ENCODE measurements at places on chromosomes 7 and 10. TPM values are rescaled to one million over a fixed set of nuclear protein-coding genes. Genes with fewer than 3 reads are reported as not detected.

GRCh38 chr7:54581511-54581910 lies 39.3 kb downstream of the VSTM2A start:
- H3K27me3 ChIP-seq, result no peaks in the 10 kb centered on the region
- H3K4me1 ChIP-seq, result no peaks in the 10 kb centered on the region
- H3K36me3 ChIP-seq, result no peaks in the 10 kb centered on the region
- no peak for DNase-seq
- no peak overlapping the region for H3K4me3 ChIP-seq

GRCh38 chr7:112707655-112708054 lies 82.5 kb downstream of the TMEM168 start:
- H3K27me3 ChIP-seq, result no peaks in the 10 kb centered on the region
- no peaks in the 10 kb centered on the region for H3K36me3 ChIP-seq
- H3K4me3 ChIP-seq, result no peak overlapping the region
- no peak overlapping the region for H3K27ac ChIP-seq

GRCh38 chr10:21424459-21424861 lies 101.0 kb downstream of the SKIDA1 start:
- no peaks in the 10 kb centered on the region for H3K27me3 ChIP-seq
- H3K4me3 ChIP-seq, result no peak overlapping the region
- peak; percentile 61 for DNase-seq
- no peaks in the 10 kb centered on the region for H3K4me1 ChIP-seq

DNA sequence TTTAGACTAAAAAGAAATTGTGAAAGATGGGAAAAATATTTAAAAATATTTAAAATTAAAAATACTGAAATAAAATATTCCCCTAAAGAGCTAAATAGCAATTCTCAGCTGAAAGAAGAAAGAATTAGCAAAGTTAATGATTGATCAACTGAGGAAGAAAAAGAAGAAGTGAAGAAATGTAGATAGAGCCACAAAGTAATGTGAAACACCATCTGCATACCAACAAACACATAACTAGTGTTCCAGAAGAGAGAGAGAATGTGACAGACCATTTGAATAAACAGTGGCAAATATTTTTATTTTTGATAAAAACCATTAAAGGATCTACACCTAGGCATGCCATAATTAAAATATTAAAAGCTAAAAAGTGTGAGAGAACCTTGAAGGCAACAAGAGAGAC lies 784.5 kb upstream of the ZWINT start:
- no peak overlapping the region for H3K4me3 ChIP-seq
- no peak overlapping the region for H3K27ac ChIP-seq
- no peaks in the 10 kb centered on the region for H3K27me3 ChIP-seq
- H3K4me1 ChIP-seq, result no peaks in the 10 kb centered on the region

EGFR gene
- total RNA-seq, result 63.9 TPM

OIT3 gene
- not detected for total RNA-seq

- H3K4me1 ChIP-seq, result no peaks in the 10 kb centered on the region
- H3K36me3 ChIP-seq, result no peaks in the 10 kb centered on the region
- H3K4me3 ChIP-seq, result no peak overlapping the region
- peaks cover 9% of the 10 kb centered on the region for H3K27me3 ChIP-seq
- no peak overlapping the region for H3K27ac ChIP-seq
Observed at GRCh38 chr10:48907730-48908129, 31.9 kb downstream of the LRRC18 start.

GRCh38 chr7:80346704-80347103 lies 165.2 kb downstream of the GNAT3 start:
- H3K27me3 ChIP-seq, result no peaks in the 10 kb centered on the region
- H3K4me3 ChIP-seq, result no peak overlapping the region
- no peak overlapping the region for H3K27ac ChIP-seq
- no peaks in the 10 kb centered on the region for H3K36me3 ChIP-seq
- DNase-seq, result peak; percentile 80
- peaks cover 2% of the 10 kb centered on the region for H3K4me1 ChIP-seq

DNA sequence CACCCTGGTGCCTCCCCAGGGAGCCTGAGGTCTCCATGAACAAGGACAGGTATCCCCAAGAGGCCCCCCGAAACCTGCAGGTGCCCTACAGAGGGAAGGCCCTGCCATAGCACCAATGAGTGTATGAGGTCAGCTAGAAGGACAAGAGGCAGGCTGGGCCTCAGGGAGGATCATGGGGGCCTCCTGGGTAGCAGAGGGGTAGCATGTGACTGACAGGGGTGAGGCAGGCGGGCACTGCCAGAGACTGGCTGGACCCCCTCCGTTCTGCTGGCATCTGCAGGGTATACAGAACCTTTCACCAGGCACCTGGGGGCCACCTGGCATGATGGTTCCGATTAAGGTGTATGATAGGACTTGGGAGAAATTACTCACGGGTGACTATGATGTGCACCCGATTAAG lies 79.2 kb upstream of the KCTD7 start:
- peaks cover 54% of the 10 kb centered on the region for H3K36me3 ChIP-seq
- no peak overlapping the region for H3K27ac ChIP-seq
- DNase-seq, result no peak
- H3K27me3 ChIP-seq, result no peaks in the 10 kb centered on the region
- no peak overlapping the region for H3K4me3 ChIP-seq

LIPF gene
- not detected for total RNA-seq

DNA sequence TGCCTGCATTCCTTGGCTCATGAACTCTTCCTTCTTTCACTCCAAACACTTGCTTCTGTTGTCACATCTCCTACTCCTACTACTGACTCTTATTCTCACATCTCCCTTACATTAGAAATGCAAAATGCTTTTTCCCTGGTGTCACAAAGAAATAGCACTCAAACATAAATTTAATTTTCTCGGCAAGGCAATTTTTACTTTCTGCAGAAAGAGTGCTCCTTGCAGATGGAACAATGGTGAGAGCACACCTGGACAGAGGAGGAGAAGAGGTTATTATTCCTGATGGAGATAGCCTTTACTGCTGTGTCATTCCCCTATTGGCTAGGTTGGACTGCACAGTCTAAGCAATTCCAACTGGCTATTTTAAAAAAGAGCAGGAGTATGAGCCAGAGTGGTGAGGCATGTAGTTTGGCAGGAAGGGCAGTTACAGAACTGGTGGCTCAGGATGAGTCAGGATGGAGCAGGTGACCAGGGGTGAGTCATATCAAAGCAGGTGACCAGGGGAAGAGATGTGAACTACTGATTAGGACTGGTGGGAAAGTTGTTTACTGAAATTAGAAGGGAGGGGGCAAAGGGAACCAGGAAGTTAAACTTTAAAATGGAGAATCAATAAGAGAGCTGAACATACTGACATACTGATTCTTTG lies 52.9 kb downstream of the CYP2C9 start:
- no peak for DNase-seq
- no peak overlapping the region for H3K4me3 ChIP-seq
- no peak overlapping the region for H3K27ac ChIP-seq
- H3K27me3 ChIP-seq, result no peaks in the 10 kb centered on the region
- no peaks in the 10 kb centered on the region for H3K36me3 ChIP-seq
- H3K4me1 ChIP-seq, result no peaks in the 10 kb centered on the region

NEUROD6 gene
- total RNA-seq, result not detected

DNA sequence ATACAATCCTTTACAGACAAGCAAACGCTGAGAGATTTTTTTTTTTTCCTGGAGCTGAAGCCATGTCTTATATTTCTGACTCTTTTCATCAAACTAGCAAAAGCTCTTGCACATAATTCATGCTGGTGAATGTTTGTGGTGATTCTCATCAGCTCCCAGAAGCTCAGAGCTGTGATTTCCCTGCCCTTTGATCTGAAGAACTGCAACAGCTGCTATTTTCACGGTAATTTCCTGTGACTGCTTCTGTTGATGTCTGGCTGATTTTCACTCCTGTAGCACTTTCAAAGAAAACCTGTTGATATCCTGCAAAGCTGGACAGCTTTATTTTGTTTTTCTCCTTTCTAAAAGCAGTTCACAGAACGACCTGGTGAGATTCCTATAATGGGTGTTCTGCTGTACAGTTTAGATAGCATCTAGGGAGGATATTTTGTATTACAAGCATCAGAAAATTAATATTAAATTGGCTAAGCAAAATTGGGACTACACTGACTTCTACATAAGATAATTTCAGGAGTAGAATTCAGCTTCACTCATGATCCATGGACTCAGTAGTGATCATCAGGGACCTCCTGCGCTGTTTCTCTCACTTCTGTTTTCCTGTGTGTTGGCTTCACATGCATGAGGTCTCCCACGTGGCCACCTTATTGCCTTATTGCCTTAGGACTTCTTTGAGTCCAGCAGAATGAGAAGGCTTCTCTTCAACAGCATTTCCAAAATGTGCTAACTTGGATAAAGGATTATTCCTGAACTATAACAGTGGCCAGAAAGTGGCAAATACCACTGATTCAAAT lies 1111.6 kb upstream of the SORCS1 start:
- no peak overlapping the region for H3K4me3 ChIP-seq
- H3K4me1 ChIP-seq, result no peaks in the 10 kb centered on the region
- no peak for DNase-seq
- no peaks in the 10 kb centered on the region for H3K27me3 ChIP-seq
- H3K36me3 ChIP-seq, result no peaks in the 10 kb centered on the region

DNA sequence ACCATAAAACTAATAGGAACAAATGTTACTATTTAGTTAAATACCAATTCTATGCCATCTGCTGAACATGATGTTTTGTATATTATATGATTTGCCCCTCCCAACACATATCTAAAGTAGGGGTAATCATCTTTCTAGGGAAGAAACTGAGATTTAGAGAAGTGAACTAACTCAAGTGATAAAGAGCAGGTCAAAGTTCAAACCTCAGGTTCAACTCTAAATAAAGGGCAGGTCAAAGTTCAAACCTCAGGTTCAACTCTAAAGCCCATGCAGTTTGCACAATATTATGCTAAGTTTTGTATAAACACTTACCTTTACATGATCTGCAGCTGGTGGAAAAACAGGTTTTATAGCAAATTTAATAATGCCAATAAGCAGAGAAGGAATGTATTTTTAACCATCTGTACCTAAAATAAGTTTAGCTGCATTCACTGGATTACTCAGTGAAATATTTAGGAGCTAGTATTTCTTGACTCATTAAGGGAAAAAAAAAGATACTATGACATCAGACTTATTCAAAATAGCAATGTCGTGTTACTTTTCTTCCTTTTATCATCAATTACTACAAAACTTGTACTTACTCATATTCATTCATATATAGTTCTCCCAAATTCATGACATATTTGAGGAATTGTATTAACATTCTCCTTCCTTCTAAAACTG lies 1194.3 kb upstream of the CELF2 start:
- 0 out of 2 replicates have a peak, but pooled peaks cover 1% of the 10 kb centered on the region for H3K4me1 ChIP-seq
- H3K27me3 ChIP-seq, result no peaks in the 10 kb centered on the region
- H3K27ac ChIP-seq, result no peak overlapping the region
- H3K4me3 ChIP-seq, result no peak overlapping the region
- peak; percentile 33 for DNase-seq

GRCh38 chr7:99096124-99096887 lies 47.6 kb downstream of the SMURF1 start:
- H3K27ac ChIP-seq, result peak overlapping the region; percentile 63
- peak; percentile 35 for DNase-seq
- no peaks in the 10 kb centered on the region for H3K27me3 ChIP-seq
- H3K4me1 ChIP-seq, result peaks cover 8% of the 10 kb centered on the region
- peaks cover 3% of the 10 kb centered on the region for H3K36me3 ChIP-seq
- H3K4me3 ChIP-seq, result no peak overlapping the region

TFR2 gene
- total RNA-seq, result under 0.01 TPM
